Cardiac fibroblast (primary cell): ENCODE measurements at places on chromosomes 1 and 21.

DNA sequence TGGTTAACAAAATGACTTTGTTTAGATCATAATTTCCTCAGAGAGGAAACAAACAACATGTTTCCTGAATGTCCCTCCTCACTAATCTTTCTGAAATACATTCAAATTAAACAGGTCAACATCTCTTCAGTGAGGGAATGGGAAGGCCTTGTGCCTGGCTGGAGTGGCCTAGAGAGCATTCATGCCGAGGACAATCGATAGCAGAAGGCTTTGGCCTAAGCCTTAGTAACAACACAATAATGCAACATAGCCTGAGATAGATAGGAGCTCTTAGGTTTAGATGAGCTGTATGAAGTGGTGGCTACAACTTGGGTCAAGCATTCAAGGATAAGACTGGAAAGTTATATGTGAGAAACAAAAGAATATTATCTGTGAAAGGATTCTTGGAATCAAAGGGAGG lies 37.4 kb downstream of the ILDR2 start:
- no peak for DNase-seq

DNA sequence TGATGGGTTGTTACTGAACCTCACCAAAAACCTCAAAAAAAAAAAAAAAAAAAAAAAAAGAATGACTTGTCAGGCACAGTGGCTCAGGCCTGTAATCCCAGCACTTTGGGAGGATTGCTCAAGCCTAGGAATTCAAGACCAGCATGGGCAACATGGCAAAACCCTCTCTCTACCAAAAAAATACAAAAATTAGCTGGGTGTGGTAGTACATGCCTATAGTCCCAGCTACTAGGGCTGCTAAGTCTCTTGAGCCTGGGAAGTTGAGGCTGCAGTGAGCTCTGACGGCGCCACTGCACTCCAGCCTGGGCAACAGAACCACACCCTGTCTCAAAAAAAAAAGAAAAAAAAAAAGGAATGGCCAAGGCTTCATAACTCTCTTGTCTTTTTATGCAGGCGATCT lies 11.1 kb downstream of the CHAF1B start:
- DNase-seq = no peak

GRCh38 chr1:171910786-171911185 lies 69.5 kb downstream of the DNM3 start:
- no peak for DNase-seq

DNA sequence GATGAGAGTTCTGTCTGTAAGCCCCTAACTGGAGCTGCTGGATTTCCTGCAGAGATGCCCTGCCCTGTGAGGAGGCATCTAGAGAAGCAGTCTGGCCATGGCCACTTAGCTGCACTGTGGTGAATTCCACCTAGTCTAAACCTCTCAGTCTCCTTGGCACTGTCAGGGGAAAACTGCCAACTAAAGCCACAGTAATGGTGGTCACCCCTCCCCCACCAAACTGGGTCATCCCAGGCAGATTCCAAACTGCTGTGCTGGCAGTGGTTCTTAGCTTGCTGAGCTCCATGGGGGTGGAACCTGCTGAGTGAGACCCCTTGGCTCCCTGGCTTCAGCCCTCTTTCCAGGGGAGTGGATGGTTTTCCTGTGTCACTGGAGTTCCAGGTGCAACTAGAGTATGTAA lies 740.6 kb downstream of the RWDD3 start:
- peak; percentile 2 for DNase-seq

- DNase-seq = no peak
Observed at GRCh38 chr1:38242506-38242905, 195.9 kb upstream of the POU3F1 start.

GRCh38 chr1:184315254-184315653 lies 71.6 kb upstream of the C1orf21 start:
- peak; percentile 56 for DNase-seq

DNA sequence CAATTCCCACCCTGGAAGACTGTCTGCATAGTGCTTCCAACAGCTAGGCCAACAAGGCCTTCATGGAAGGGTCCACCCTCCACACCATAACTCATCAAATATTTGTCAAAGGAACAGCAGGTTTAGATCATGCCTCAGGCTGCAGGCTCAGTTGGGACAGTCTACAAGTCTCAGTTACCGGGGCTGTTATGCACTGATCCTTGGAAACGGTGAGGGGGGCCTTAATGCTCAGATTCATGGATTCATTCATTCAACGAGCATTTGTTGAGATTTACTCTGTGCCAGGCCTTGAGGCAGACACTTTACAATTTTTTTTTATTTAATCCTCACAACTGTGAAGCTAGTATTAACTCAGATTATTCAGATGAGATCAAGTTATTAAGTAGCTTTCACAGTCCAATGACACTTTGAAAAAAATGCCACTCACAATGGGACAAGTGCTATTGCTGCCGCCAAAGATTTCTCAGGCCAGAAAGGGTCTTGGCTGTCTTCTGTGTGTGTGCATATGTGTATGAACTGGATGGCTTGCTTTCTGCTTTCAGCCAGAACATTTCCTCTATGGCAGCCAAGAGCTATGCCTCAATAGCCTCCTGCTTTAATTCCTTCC lies 8.9 kb upstream of the C1orf216 start:
- no peak for DNase-seq

- DNase-seq = no peak
Observed at GRCh38 chr1:222290866-222291265, 257.0 kb downstream of the HHIPL2 start.

DNA sequence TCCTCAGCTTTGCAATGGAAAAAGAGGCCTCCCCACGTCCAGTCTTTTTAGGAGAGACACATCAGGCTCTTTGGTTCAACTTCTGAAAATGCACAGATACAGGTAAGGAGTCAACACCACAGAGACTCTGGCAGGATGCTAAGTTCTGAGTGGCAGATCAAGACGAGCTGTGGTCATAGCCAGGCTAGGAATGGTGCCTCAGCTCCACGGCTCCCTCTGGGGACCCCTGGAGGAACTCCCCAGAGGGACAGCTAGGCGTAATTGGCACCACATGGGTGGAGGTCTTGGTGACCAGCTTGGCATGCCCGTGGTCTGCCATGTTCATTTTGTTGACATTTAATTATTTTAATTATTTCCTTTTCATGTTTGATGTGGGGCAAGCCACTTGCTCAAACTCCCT lies 206.1 kb downstream of the KAZN start:
- no peak for DNase-seq

GRCh38 chr1:118945489-118945888 lies 42.7 kb downstream of the TBX15 start:
- DNase-seq = peak; percentile 29

DNA sequence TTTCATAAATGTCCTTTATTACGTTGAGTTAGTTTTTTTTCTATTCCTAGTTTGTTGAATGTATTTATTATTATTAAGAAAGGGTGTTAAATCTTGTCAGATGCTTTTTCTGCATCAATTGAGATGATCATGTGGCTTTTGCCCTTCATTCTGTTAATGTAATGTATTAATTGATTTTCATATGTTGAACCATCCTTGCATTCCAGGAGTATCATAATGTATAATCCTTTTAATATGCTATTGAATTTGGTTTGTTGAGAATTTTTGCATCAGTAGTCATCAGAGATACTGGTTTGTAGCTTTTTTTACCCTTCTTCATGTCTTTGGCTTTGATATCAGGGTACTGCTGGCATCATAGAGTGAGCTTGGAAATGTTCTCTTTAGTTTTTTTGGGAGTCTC lies 100.0 kb downstream of the POFUT2 start:
- DNase-seq = peak; percentile 17

GRCh38 chr1:7313081-7313546 lies 458.0 kb upstream of the VAMP3 start:
- DNase-seq = no peak

DNA sequence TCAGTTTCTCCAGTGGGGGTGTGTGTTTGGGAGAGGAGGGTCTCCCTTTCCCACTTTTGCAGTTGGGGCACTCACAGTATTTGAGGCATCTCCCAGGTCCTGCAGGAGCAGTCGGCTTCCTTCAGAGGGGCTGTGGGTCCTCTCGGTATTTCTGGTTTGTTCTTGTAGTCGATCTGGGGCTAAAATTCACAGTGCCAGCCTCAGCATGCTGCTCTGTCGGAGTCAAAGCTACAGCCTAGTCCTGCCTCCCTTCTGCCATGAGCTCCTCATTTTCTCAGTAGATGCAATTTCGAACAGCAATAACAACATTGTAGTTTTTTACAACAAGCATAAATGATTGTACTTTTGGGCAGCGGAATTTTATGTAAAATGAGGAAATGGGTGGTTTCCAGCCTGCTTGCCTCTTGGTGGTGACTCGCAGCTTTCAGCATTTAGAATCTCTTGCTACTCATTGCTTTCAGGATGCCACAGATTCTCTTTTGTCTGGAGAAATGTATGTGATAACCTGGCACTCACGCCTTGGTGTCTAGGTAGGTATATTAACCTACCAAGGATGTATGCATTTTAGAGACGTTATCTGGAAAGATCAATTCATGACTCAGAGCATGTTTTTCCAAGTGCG lies 82.4 kb upstream of the C21orf91 start:
- DNase-seq = no peak

DNA sequence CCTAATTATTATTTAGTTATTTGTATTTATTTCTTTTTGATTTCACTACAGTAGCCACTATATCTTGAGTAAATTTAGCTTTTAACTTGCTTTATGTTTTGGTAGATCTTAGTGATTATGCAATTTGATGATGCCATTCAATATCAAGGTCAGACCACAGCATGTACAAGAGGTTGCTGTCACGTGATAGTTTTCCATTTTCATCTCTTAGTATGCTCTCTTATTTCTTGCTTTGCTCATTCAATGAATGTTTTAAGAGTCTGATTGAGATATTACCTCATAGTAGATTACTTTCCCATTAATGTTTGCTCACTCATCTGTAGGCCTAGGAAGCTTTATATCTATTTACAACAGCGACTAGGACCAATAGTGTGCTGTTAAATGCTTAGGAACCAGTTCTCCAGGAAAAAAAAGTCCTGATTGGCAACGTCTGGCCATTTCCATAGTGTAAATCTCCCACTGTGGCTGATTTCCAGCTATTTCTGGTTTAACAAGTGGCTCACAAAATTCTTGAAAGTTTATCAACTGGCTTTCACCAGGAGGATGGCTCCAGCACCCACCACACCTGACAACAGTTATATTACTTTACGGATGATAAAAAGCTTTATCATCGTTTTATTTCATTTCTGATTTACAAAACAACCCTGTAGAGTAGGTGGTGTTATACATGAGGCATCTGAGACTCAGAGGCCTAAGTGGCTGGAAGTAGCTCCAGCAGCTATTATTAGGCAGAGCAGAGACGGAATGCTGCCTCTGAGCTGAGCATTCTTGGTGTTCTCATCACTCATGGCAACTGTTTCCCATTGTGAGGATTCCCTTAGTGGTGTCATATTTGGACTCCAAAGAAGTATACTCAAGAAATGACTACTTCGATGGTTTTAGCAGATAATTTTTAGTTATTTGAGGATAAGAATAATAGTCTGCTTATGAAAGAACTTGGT lies 235.2 kb downstream of the DISC1 start:
- peak; percentile 66 for DNase-seq

GRCh38 chr1:9235096-9235459 lies 504 bp downstream of the H6PD start:
- DNase-seq = peak; percentile 83

DNA sequence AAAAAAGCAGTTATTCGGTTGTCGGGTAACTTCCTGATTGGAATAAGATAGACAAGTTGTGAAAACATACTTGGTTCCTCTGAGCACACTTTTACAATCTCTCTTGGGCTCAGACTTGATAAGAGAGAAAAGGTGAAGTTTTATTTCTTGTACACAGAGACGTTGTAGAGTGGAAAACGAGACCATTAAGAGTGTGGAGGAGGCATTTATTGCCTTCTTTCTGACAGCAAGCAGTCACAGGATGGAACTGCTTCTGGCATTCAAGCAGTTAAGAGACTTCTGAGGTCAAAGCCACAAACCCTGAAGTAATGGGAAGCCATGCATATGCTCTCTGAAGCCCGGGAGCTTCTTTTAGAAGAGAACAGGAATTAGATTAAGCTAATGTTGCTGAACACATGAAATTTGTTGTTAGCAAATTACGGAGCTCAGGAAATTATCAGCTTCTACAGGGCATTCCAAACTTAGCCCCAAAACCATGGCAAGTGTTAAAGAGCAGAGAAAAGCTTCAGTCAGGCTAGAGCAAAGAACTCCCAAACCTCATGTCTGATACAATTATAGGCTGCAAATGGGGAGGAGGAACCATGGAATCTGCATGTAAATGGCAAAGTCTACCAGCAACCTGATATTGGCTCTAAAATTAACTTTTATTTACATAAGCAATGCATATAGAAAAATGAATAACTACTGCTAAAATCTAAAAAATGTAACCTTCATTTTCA lies 26.0 kb downstream of the S1PR1 start:
- DNase-seq = peak; percentile 28

DNA sequence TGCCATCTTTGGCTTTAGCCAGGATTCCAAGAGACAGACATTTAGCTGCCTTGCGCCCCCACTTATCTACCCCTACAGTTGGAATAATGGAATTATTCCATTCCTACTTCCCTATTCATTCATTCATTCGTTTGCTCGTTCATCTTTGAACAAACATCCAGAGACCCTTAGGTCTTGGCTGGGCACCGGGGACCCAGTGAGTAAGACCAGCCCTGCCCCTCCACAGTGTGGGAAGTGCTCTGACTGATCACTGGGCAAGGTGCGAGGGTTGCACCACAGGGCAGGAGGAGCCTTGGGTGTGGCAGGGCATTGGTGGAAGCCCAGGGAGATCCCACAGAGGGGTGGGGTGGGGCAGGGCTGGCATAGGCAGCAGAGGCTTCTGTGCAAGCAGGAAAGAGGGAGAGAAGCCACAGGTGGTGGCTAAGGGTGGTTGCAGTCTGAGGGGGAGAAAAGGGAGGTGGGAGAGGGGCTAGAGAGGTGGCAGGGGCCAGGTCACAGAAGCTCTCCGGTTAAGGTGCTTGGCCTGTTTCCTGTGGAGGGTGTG lies 35.0 kb upstream of the TMEM61 start:
- DNase-seq = no peak

- peak; percentile 26 for DNase-seq
Observed at GRCh38 chr1:244350027-244350426, 101.7 kb downstream of the ADSS2 start.

- no peak for DNase-seq
Observed at GRCh38 chr1:215081661-215082531, 641 bp upstream of the KCNK2 start.

GRCh38 chr1:197029749-197030148 lies 37.3 kb downstream of the F13B start:
- no peak for DNase-seq

- DNase-seq = no peak
Observed at GRCh38 chr1:9400425-9401079, 107.9 kb downstream of the SPSB1 start.

DNA sequence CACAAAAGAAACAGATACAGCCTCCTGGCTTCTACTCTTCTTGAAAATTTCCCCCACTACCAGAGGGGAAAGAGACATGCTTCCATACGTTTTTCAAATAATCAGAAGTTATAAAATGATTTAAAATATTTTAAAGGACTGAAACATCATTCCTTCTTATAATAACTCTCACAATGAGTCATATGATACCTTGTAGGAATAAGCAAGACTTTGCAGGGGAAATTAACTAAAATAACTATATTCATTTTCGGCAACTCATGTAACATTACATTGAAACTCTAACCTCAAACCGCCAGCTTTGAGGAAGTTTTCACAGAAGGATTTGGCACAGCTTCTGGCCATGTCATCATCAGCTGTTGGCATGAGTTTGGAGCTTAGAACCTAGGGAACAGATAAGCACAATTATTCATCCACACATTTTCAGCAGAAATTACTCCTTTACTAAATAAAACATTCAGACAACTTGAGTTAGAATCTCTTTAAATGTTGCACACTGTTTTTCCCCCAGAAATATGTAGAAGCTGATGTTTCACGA lies 85.9 kb downstream of the USP24 start:
- peak; percentile 92 for DNase-seq
